EL (cell line): ENCODE measurements at places on chromosomes 5 and 9.

GRCh38 chr5:157532022-157532421 lies 43.6 kb downstream of the ADAM19 start:
- DNase-seq: no peak

DNA sequence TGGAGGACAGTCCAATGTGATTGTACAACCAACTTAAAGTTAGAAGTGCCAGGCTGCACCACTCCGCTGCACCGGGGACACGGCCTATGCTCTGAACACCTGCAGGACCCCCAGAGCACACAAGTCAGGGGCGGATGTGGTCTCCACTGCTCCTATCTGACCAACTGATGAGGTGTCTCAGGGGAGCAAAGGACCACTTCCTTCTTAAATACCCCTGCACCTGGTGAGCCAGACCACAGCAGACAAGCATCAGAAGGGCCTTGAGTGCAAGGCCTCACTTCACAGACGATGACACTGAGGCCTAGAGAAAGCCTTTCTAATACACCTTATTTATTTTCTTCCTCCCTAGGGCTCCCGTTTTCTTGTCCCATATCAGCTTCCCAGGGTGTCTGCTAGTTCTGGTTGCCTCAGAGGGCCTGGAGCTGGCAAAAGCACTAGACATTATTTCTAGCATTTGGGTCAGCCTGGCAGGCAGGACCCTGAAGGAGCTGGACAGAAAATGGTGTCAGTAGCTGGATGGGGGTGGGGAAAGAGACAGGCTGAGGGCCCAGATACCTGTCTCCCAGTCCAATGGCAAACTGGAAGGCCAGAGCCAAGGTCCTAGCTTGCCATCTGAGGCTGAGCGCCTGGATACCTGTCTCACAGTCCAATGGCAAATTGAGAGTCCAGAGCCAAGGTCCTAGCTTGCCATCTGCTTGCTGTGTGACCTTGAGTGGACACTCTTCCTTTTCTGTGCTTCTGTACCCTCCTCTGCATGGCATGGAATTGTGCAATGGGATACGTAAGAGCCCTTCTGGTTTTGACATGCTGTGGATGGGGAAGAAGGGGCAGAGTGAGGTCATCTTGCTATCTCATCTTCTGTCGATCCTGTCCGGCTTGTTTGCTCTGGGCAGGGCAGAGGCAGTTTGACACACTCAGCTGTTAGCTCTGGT lies 9.0 kb downstream of the CCDC69 start:
- no peak for DNase-seq

GRCh38 chr9:93132946-93133680 lies 938 bp downstream of the NINJ1 start:
- peak; percentile 58 for DNase-seq

DNA sequence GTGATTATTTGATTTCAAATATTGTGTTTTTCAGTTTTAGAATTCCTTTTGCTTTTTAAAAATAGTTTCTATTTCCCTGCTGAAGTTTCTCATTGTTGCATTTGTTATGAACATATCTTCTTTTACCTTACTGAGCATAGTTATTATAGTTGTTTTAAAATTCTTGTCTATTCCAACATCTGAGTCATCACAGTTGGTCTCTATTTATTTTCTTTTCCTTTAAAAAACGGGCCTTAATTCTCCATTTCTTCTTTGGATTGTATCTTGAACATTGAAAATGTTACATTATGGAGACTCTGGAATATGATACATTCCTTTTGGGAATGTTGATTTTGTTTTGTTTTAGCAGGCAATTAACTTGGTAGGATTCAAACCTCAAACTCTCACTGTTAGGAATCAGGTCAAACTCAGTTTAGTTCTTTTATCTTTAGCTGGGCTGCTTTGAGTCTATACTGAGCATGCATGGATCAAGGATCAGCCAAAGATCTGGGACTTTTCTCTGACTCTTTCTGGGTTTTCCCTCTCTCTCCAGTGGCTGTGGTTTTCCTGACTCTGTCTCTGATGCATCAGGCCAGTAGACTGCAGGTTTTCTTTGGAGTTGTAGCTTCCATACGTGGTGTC lies 70.3 kb downstream of the TEK start:
- DNase-seq: peak; percentile 21

DNA sequence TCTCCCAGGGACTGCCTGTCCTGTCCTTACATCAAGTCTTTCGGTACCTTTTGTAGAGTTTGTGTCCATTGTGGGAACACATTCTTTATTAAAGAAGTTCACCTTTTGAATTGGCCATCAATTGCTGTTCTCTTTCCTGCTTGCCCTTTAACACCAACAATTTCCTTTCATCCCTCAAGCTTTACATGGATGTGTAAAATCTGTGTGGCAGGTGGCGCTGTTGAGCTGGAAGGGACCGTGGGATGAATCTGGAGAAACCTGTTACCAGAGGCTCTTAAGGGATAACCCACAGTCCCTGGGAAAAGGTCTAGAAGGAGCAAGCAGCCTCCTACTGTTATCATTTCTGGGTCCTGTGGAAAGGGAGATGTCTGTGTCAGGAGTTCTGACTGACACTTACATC lies 7.9 kb upstream of the ZFP62 start:
- DNase-seq: peak; percentile 69

- peak; percentile 68 for DNase-seq
Measured at GRCh38 chr5:158074992-158075769, 216.2 kb upstream of the CLINT1 start.

DNA sequence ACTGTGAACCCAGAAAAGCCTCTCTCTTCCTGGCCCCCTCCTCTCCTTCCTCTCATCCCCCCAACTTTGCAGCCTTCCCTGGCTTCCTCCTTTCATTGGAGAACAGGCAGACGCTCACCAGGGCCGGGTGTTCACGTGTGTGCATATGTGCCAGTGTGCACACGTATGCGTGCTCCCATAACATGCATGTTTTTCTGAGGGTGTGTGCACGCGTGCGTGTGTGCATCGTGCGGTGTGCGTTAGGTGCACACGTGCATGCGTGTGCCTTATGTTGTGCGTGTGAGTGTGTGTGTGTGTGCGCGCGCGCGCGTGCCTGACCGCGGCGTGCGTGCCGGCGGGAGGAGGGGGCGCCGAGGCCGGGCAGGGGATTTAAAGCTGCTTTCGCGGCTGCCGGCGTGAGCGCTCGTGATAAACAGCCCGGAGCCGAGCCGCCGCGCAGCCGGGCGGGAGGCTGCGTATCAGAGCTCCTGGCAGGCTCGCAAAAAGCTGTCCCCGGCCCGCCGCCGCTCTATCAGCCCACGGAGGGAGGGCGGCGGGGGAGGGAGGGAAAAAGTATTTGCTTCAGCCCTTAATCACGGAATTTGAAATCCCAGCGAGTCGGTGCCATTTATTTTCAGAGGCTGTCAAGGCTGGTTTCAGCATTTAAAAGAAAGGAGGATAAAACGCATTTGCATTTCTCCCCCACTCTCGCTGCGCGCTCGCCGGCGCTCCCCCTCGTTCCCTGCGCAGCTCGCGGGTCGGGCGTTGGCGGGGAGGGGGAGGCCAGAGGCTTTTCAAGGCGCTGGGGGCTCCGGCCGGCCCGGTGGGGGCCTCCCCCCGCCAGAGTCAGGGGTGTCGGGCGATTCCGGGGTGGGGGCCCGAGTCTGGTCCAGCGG lies 183.9 kb downstream of the C9orf50 start:
- DNase-seq: peak; percentile 47
